Endothelial cell (in vitro differentiated cells): ENCODE measurements at places on chromosomes 16 and 17.

- DNase-seq, result no peak
Observed at GRCh38 chr16:88652762-88653063, 1.9 kb upstream of the CYBA start.

- no peak for DNase-seq
Observed at GRCh38 chr16:70715860-70716357, 30.1 kb upstream of the MTSS2 start.

- DNase-seq, result no peak
Observed at GRCh38 chr16:85991425-85991824, 92.5 kb downstream of the IRF8 start.

- DNase-seq, result no peak
Observed at GRCh38 chr16:68397710-68398201, 50.6 kb downstream of the SMPD3 start.

- no peak for DNase-seq
Observed at GRCh38 chr17:81840826-81841778, 6.3 kb upstream of the PPP1R27 start.

DNA sequence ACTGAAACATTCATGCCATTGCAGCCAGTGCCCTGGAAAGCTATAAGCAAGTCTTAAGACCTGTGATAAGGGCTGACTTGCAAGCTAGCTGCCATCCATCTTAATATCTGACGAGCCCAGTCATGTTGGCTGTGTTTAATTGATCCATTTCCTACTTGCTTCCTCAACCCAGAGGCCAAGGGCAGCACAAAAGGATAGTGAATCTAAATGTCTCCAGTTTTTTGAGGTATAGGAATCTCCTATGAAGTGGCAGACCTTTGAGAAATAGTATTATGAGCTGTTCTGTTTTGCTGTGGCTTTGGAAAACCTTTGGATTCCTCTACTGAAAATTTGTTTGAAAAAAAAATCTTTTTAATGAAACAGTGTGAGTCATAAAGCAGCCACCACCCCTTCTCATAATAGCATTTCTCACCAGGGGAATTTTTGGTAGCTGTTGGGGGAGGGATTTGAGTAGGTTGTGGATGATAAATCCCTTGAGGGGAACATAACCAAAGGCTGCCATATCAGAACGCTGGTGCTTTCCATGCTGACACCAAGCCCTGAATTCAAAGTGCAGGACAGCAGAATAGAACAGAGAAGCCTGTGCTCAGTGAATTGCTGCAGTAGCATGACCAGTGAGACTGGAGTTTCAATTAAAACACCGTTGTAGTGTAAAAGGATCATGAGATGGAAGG is 12.9 kb downstream of the ZNRF1 start:
- no peak for DNase-seq

DNA sequence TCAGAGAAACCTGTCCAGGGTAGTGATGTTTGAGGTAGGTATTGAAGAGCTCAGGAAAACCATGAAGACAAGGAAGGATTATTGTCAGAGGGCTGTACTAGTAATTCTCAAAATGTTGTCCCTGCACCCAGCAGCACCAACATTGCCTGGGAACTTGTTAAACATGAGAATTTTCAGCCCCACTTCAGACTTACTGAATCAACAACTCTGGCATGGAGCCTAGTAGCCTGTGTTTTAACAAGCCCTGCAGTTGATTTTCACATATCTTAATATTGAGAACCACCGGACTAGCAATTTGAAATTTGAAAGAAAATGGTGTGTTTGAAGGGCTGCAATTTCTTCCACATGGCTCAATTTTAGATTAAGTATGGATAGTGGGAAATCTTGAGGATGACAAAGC is 2.8 kb upstream of the KIF2B start:
- no peak for DNase-seq

GRCh38 chr17:53640808-53641207 is 181.9 kb upstream of the KIF2B start:
- no peak for DNase-seq

DNA sequence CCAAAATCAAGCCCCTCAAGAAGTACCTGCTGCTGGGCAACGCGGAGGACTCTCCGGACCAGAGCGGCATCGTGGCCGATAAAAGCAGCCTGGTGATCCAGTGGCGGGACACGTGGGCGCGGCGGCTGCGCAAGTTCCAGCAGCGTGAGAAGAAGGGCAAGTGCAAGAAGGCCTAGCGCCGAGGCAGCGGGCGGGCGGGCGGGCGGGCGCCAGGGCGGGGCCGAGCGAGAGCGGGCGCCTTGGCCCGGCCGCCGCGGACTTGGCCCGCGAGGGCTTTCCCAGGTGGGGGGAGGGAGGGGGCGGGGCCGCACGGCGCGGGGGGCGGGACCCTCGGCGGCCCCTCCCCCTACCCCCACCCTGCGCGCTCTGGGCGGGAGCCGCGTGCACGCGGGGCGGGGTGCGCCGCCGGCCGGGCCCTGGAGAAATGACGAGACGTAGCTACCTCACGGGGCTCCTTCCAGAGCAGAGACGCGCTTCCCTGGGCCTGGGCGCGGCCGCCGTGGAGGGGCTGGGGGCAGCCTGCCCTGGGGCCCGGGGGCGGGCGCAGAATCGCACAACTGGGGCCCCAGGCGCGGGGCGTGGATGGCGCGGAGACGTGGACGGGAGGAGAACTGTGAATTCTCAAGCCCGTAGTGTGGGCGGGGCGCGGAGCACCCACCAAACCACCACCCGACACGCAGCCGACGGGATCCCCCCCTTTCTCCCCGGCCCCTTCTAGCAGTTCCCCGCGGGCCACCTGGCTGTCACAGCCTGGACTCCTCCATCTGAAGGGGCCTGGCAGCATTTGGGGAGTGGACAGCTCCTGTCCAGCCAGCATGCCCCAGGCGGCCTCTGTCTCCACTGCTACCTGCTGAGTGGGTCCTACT is 218.7 kb downstream of the NTN1 start:
- DNase-seq, result peak; percentile 46

DNA sequence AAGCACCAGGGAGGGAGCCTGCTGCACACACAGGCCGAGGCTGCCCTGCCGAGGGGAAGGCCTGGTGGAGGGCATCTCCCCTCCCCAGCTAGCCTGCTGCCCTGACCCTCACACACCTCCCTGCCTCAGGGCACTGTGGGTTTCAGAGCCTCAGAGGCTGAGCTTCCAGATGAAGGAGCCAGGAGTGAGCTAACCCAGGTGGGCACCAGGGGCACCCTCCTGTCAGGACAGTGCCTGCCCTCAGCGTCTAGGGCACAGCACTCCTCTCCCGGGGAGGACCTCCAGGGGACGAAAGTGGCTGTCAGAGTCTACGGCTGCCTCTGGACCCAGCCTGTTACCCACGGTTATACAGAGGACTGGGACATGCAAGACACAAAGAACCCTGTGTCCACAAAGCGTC is 22.8 kb upstream of the DLX4 start:
- DNase-seq, result no peak

- no peak for DNase-seq
Observed at GRCh38 chr16:65260746-65261145, 138.9 kb upstream of the CDH11 start.

DNA sequence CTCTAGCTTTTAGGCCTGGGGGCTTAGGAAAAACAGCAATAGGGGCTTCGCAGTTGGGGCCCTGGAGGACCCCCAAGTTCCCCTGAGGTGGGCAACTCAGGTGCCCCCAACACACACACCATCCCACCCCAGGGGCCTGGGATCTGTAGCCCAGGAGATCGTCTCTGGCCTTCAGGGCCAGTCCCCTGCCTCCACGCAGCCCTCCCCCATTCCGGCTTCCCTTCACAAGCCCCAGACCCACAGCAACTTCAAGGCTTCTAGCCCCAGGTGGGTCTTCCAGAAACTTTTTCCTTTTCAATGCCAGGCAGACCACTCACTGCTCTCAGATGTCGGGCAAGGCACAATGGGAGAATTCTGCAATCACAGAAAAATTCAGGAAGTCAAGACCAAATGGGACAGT is 79.4 kb downstream of the C16orf78 start:
- DNase-seq, result no peak

DNA sequence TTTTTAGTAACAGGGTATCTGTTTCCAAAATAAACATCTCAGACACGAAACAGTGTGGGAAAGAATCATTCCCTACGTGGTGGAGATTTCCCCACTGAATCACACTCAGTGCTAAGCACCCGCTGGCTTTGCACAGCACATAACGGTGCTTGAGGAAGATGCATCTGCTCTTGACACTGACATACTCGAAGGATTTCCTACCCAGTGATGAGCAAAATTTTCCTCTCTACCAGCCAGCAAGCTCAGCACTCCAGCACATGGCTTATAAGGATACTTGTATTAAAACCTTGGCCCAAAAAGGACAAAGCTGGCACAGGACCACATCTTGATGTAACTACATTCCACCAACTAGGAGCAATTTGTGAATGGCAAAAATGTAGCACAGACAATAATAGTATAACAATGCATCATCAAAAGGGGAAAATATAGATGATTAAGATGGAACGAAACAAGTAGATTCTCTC is 59.0 kb downstream of the ANKFY1 start:
- no peak for DNase-seq

DNA sequence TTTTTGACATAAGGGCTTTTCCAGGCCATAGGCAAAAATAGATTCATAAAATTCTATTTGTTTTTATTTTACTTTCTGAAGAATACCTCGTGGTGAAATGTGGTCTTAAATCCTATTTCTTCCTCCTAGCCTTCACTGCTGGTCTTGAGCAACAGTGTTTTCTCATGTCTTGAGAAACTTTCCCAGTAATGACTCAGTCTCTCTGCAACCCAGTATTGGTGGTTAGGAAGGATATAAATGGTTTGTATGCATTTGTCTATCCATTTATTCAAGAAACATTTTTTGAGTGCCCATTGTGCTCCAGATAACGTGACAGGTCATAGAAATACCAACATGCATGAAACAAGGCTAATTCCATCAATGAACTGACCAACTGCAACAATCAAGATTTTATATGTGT is 213.9 kb downstream of the TMEM114 start:
- no peak for DNase-seq

GRCh38 chr17:45040459-45040858 is 11.0 kb downstream of the DCAKD start:
- DNase-seq, result no peak

- peak; percentile 86 for DNase-seq
Observed at GRCh38 chr17:2049333-2050299, 5.3 kb upstream of the HIC1 start.

DNA sequence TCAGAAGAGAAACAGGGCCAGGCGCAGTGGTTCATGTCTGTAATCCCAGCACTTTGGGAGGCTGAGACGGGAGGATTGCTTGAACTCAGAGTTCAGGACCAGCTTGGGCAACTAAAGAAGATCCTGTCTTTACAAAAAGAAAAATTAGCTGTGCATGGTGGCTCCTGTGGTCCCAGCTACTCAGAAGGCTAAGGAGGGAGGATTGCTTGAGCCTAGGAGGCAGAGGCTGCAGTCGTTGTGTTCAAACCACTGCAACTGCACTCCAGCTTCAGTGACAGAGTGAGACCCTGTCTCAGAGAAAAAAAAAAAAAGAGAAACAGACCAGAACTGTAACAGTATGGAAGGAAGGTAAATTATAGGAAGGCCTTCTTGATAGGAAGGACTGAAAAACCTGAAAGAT is 10.3 kb downstream of the ARL4D start:
- no peak for DNase-seq

DNA sequence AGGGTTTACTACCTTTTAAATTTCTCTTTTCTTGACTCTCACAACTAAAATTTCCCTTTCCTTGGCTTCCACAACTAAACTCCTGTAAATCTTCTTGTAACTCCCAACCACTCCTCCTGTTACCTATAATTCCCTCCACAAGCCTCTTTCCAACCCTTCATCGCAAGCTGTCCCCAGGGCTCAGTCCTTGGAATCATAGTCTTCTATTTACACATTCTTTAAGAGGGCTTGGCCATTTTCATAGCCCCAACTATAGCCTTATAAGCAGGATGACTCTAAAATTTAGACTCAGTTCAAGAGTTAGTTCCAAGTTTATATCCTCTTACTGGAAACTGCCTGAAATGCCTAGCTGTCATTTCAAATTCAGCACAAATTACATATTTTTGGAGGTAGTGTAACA is 23.9 kb downstream of the GLG1 start:
- no peak for DNase-seq

GRCh38 chr17:47983492-47984223 is 12.7 kb downstream of the CDK5RAP3 start:
- DNase-seq, result no peak

- DNase-seq, result no peak
Observed at GRCh38 chr17:46874906-46875305, 23.5 kb downstream of the WNT9B start.

DNA sequence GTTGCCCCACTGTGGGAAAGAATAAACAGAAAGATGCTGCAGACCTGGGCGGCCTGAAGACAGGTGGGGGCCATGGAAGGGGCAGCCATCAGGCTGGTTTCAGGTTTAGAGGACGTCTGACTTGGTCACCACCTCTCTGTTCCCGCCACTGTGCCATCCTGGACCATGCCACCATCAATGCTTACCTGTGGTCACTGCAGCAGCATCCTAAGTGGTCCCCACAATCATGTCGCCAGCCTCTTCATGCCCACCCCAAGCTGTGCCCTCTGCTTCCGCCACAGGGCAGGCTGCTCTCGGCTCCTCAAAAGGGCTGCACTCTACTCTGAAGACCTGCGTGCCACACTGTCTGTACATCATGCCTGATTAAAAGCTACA is 10.4 kb downstream of the SMIM5 start:
- no peak for DNase-seq

DNA sequence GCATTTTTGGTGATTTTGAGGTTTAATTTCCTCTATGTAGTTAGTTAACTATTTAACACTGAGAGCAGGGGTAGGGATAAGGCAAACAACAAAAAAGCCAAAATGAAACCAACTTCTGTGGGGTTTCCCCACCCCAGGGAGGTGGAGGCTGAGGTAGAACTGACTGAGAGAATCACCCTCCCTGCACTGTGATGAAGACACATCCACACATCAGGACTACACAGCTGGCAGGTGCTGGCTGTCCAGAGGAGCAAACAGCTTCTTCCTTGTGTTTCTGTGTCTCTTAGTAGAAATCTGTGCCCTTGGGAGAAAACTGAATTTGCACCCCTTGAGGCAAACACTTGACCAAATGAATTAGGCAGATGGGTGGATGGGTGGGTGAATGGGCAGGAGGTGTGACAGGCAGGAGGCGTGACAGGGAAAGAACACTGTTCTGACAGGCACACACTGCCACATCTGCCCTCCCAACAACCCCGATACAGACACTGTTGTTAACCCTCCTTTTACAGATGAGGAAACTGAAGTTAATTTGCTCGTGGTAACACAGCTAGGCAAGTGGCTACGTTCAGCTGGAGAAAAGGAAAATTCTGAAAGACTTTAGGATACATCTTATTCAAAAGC is 62.9 kb upstream of the AMZ2 start:
- no peak for DNase-seq

- no peak for DNase-seq
Observed at GRCh38 chr16:20881503-20881878, 18.7 kb downstream of the DCUN1D3 start.

DNA sequence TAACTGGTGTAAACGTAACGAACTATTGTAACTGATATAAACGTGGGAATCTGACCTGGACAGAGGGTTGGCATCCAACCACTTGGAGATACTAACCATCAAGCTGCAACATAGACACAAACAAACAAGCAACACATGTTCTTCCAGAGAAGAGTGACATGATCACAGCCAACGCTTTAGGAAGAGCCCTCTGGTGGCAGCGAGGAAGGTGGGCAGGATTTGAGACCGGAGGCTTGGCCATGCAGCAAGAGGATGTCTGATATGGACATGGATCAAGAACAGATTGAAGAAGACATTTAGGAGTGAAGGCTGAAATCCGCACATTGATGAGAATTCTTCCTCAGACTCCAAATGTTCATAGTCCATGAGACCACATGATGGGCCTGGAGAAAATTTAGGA is 40.3 kb upstream of the TNRC6A start:
- DNase-seq, result peak; percentile 52
